ENCODE measurements at places on chromosomes 16 and 17. TPM values are rescaled to one million over a fixed set of nuclear protein-coding genes. Genes with fewer than 3 reads are reported as not detected.

The TNS4 gene
- total RNA-seq = 0.39 TPM

The SLFN12L gene
- 3.1 TPM for total RNA-seq

The NACA2 gene
- total RNA-seq = not detected

The UTS2R gene
- total RNA-seq = not detected

DNA sequence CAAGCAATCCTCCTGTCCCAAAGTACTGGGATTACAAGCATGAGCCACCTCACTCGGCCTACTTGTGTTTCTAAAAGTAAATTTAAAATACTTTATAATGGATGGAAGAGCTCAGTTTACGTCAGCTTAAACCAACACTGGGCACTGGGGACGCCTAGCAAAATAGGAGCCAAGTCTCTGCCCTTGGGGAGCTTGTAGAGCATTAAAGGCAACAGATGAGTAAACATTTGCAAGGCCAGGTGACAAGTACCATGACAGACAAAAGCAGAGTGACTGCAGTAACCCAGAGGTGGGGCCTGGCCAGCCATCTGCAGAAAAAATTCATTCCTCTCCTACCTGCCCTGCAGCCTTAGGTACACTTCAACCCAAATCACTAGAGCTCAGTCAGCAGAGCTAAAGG lies 12.1 kb upstream of the NLK start:
- H3K36me3 ChIP-seq = no peaks in the 10 kb centered on the region
- H3K4me1 ChIP-seq = no peaks in the 10 kb centered on the region
- no peaks in the 10 kb centered on the region for H3K27me3 ChIP-seq
- no peak overlapping the region for H3K4me3 ChIP-seq
- DNase-seq = no peak
- H3K27ac ChIP-seq = no peak overlapping the region

Measured in aorta (tissue), 5 donors.